ENCODE measurements at places on chromosomes 7 and 10. TPM values are rescaled to one million over a fixed set of nuclear protein-coding genes. Genes with fewer than 3 reads are reported as not detected.

HEPACAM2 gene
- not detected for total RNA-seq

LIPJ gene
- 0.09 TPM for total RNA-seq

TSPAN13 gene
- 34.9 TPM for total RNA-seq

ADAM22 gene
- total RNA-seq, result 12.2 TPM

KLLN gene
- total RNA-seq, result 0.32 TPM

GRCh38 chr7:47521011-47521795 is 60.7 kb downstream of the TNS3 start:
- DNase-seq, result no peak

- peak; percentile 76 for DNase-seq
These were observed 14.9 kb downstream of the CCL26 start for GRCh38 chr7:75756991-75757676.

GRCh38 chr7:30841025-30841735 is 70.0 kb downstream of the MINDY4 start:
- no peak for DNase-seq

GRCh38 chr7:21417647-21418046 is 10.2 kb upstream of the SP4 start:
- no peak for DNase-seq

- DNase-seq, result no peak
These were observed 257.7 kb downstream of the ACTR3B start for GRCh38 chr7:153017223-153017622.

DNA sequence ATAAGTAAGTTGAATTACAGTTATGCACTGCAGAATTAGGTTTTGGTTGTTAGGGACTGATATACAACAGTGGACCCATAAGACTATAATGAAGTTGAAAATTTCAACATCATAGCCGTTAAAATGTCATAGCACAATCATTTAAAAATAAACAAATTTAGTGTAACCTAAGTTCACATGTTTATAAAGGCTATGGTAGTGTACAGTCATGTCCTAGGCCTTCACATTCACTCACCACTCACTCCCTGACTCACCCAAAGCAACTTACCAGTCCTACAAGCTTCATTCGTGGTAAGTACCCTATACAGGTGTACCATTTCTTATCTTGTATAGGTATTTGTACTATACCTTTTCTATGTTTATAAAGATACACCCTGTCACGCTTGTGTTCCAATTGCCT is 113.7 kb downstream of the RAB11FIP2 start:
- DNase-seq, result no peak

DNA sequence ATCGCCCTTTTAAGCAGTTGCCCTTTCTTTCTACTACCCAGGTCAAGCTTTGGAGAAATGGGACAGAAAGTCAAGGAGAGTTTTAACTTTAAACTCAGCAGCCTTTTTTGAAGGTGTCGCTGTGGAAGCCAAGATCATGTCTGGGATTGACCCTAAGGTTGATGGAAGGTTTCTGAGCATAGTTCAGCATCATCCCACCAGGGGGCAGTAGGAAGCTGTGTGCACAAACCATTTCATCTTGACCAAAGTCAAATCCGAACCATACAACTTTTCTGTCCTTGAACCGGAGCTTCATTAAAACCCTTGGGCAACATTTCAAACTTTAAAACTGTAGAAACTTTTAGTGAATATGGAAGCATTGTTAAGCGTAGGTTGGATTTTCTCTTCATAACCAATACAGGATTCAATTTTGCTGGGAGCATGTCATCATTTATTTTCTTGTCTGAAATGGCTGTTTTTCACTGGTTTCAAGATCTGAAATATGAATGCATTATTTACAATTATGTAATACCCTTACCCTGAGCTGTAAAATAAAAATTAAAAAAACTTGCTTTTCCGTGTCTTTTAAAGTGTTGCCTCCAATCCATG is 214.4 kb upstream of the KIAA1217 start:
- DNase-seq, result peak; percentile 92

- no peak for DNase-seq
These were observed 81.9 kb downstream of the DNMBP start for GRCh38 chr10:99927721-99928280.

DNA sequence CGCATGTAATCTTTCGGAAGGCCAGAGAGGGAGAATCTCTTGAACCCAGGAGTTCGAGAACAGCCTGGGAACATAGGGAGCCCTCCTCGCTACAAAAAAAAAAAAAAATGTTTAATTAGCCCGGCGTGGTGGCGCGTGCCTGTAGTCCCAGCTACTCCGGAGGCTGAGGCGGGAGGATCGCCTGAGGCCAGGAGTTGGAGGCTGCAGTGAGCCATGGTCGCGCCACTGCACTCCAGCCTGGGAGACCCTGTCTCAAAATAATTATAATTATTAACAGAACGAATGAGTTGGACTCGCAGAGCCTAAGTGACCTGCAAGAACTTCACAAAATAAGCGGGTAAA is 794 bp downstream of the PCGF6 start:
- no peak for DNase-seq

DNA sequence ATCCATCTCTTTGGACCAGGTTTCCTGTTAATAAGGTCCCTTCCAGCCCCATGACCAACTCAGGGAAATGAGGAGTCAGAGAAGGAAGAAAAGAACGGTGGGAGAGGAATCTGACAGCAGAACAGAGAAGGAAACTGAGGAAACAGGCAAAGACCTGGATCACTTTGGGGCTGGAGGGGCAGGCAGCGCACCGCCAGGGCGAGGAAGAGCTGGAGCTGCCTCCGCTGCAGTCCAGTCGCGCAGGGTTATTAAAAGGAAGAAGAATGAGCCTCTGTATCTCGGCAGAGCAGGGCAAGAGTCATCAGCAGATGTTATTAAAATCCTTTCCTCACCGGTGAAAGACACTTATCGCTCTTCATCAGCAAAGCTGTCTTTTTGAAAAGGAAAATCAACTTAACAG is 37.7 kb upstream of the R3HCC1L start:
- no peak for DNase-seq

DNA sequence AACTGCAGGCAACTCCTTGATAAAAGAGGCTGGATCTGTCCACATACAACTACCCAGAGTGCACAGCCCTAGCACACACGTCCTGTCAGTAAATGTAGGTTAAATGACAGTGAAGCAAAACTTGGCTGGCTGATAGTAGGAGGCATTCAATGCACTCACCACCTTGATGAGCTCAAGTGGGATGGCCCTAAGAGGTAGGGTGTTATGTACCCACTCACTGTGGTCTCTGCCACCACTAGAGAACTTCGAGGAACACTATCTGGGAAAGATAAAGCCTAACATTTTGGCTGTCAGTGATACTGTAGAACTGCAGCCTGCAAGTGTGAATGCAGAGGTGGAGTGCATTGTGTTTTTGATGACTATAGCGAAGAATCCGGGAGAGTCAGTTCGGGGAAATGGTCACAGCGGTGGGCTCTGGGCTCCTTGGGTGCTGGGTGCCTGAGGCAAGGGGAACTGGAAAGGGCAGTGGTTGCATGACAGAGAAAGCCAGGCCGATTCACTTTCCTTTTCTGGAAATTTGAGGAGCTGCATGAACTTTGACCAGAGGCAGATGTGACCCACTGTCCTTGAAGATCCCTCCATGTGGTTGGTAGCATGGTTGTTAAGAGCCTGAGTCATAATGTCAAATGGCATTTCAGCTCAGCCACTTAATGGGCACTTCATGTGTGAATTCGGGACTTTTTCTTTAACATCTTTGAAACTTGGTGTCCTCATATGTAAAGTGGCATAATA is 93.1 kb upstream of the ZPBP start:
- peak; percentile 43 for DNase-seq
